ENCODE measurements at places on chromosomes 1 and 21.

GRCh38 chr1:69230208-69230607 lies 337.5 kb upstream of the LRRC7 start:
- no peak for DNase-seq

DNA sequence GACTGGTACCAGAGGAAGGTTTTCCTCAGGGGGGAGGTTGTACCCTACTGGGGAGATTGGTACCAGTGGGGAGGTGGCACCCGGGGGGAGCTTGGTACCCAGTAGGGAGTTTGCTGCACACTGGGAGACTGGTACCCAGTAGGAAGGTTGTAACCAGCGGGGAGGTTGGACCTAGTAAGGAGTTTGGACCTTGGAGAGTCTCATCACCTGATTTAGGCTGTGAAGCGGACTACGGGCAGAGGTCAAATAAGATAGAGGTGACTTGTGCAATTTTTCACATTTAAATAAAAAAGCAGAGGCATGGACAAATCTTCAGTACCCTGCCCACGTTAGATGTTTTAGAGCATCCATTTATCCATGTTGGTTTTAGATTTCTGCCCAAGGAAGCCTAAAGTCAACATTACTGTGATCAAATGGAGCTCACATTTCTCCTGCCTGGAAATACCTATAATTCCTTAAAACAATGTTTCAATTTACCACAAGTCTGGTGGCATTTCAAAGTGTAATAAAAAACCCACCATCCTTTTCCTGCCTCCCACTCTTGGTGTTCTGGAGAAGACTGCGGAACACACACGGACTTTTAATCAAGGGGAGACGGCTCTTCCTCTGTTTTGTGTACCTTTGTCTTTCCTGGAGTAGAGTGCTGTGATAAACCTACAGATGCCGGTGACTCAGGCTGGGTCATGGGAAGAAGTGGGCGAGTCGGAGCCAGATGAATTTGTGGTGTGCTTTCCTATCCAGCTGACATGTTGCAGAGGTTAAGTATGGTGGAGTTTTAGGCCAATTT lies 36.2 kb upstream of the MRPS6 start:
- no peak for DNase-seq

GRCh38 chr1:28370239-28371009 lies 884 bp downstream of the PHACTR4 start:
- DNase-seq: peak; percentile 2

DNA sequence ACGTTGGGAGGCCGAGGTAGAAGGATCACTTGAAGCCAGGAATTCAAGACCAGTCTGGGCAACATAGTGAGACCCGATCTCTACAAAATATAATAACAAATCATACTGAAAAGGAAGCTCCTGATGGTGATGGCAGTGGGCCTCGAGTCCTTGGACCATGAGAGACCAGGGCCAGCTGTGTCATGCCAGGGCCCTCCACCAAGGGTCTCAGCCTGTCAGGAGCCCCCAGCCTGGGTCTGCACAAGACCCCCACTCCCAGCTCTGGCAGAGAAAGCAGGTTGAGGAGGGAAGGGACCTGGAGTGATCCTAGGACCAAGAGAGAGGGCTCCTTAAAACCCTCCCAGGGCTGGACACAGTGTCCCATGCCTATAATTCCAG lies 6.7 kb upstream of the CTRC start:
- DNase-seq: no peak

DNA sequence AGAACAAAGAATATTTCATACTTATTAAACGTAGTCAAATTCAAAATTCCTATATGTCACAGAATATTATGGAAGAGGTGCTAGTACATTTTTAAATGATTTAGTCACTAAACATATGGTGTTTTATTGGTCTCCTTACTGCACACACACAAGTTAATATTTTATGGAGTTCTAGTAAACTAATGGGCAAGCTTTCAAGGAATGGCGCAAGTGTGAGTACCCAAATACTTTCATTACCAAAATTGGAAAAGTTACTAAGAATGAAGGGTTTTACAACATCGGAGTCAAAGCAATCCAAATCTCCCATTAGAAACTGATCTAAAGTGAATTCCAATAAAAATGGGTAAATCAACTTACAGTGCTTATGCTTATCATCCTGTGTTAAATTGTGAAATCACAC lies 921.9 kb downstream of the ADGRL2 start:
- no peak for DNase-seq

- DNase-seq: no peak
These were observed 82.8 kb upstream of the LRRC8D start for GRCh38 chr1:89737985-89738510.

DNA sequence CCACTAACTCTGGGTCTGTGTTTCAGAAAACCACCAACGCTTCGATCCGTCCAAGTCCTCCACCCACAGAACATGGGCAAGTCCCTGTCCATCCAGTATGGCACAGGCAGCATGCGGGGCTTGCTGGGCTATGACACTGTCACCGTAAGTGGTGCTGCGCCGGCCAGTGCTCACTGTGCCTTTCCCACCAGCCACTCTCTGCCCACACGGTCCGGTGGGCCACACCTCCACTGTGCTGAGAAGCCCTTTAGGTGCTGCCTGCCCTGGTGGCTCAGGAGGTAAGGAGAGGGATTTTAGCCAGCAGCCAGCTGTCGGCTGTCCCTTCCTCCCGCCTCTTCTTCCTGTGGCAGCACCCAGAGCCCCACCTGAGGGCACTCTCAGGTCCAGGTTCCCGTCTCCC lies 33.9 kb downstream of the PROK1 start:
- DNase-seq: no peak

- DNase-seq: no peak
These were observed 24.7 kb upstream of the IGSF5 start for GRCh38 chr21:39720126-39720778.

GRCh38 chr1:84632137-84632536 lies 57.9 kb upstream of the CTBS start:
- no peak for DNase-seq

DNA sequence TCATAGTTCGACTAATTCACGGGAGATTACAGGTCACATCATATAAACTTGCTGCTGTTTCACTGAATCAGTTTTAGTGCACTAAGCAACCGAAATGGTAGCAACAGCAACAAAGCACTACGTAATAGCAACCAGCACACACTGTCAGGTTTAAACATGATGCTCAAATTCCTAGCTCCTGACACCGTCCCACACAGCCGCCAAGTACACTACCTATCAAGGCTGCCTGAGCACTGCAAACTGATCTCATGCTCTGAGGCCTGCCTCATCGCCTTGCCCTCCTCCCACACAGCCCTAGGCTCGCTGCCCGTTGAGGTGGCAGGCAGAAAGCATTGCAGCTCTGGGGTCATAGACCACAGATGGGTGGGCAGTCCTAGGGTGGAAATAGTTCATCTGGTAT lies 12.4 kb downstream of the LAMC2 start:
- DNase-seq: no peak

- DNase-seq: no peak
These were observed 15.5 kb upstream of the SERINC2 start for GRCh38 chr1:31397360-31398095.

- DNase-seq: no peak
These were observed at the start of gene PLPPR4 for GRCh38 chr1:99264201-99265021. Gene PLPPR4 (plus strand): TSS chr1:99264492. CDS start chr1:99264594, 102 bp downstream.

GRCh38 chr1:234530672-234531071 lies 51.7 kb upstream of the TARBP1 start:
- no peak for DNase-seq

- DNase-seq: no peak
These were observed 70.2 kb upstream of the KCND3 start for GRCh38 chr1:112059679-112060078.

- DNase-seq: no peak
These were observed 17.8 kb downstream of the VPS26C start for GRCh38 chr21:37249112-37249904.

GRCh38 chr1:184890539-184890973 lies 83.8 kb downstream of the NIBAN1 start:
- DNase-seq: no peak

DNA sequence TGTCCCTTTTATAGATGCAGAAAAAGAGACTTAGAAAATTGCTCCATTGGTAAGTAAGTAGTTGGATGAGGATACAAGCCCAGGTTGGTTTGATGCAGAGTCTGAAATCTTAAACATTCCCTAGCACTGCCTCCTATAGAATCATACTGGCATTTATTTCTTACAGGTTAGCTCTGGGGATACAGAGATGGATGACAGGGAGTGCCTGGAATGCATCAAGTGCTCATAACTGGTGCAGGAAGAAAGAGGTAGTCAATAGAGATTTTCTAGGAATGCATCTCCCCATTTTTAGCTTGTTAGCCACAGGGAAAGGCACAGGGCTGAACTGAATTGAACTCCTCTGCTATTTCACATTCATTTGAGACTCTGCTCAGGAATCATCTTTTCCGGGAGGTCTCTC lies 269.0 kb upstream of the USP24 start:
- DNase-seq: no peak

DNA sequence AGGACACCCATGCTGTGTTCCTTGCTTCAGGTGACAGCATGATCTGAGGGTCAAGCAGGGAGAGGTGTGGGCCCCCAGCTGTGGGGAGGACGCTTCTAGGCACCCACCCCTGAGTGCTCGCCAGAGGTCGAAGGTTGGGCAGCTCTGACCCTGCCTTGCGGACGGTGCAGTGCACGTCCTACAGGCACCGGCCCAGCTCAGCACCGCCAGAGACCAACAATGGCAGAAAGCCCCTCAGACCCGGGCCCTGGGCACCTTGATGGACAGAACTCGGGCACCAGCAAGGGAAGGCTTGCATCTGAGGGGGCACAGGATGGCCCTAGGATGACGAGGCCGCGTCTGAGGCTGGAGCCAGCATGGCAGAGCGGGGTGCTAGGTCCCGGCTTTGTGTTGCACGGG lies 24.7 kb downstream of the NADK start:
- DNase-seq: no peak

DNA sequence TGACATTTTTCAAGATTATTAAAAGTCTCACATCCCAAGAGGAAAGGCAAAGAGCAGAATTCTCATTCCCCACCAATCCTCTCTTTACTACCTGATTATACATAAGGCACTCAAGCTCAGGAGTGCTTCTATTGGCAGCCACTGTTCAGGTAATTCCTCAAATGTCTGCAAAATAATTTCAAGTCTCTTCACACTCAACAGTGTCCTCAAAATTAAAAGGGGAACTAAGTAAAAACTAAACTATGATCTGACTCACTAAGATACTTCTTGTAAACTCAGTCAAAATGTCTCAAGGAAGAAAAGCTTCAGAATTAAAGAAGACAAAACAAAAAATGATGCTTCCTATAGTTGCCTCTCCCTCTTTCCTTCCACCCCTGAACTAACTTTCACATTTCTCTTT lies 135.6 kb downstream of the GPATCH2 start:
- DNase-seq: no peak

GRCh38 chr1:22206551-22207125 lies 63.7 kb upstream of the WNT4 start:
- DNase-seq: no peak

DNA sequence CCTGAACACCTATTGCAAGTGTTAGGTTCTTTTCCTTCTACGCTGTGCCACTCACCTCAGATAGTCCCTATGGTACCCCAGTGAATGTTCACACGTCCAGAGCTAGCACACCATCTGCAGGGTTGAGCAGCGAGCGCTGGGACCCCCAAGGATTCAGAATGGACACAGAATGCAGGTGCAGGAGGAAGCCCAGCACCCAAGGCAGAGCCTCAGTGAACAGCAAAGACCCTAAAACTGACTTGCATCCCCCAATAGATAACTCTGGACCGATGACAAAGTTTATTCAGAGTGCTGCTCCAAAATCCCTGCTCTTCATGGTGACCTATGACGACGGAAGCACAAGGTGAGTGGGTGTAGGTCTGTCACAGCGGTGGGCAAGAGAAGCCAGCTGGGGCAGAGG lies 15.1 kb upstream of the MX2 start:
- no peak for DNase-seq

GRCh38 chr1:93419344-93419743 lies 28.6 kb upstream of the FNBP1L start:
- DNase-seq: no peak

DNA sequence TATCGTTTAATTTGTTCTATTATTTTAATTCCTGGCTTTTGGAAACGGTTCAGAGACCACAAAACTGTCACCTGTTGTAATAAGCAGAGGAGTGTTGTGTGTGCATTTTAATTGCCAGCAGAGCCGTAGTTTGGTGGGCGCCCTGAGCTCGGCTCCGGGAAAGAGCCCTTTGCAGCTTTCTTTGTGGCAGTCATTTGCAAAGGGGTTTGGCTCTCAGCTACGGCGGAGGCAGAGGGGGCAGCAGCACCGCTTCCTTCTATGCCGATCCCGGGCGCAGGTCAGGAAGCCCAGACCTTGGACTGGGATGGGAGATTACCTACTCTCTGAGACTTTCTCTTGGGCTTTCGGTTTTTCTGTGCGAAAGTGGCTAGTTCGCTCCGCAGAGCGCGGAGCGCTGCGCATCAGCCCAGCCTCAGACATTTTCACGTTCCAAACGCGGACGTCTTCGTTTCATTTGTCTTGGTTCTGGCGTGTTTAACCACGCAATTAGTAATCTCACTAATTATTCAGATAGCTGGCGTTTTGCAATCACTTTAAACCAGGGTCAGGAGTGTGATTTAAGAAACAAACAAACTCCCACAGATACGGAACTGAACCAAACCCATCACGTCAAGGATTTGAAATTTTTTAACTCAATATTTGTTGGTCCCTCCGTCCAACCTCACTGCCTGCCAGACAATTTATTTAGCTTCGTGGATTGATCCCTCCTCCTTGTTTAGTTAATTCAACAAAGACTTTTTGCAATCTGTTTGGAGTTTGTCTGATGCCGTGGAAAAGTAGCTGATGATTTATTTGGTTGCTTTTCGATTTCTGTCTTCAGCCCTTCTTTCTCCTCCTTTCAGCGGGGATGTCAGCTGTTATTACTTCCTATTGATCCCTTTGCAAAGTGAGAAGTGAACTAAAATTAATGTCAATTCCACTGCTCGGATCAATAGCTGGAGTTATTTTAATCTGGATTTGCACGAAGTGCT lies 3.9 kb downstream of the RNF220 start:
- no peak for DNase-seq

DNA sequence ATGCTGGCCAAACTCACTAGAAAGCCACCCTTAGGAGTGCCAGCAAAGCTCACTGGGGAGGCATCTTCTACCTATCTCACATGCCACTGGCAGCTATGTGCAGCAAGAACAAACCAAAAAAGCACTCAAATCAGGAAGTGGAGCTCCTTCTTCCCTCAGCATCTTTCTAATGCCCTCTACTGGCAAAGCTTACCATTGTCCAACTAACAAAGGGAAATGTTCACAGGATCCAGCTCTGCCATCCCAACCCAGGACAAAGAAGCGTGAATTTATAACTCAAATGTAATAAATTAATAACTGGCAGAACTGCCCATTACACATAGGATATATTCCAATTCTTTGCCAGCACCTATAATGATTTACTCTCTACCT lies 38.9 kb downstream of the LEPR start:
- DNase-seq: no peak

GRCh38 chr1:63622849-63623566 lies 29.8 kb downstream of the PGM1 start:
- no peak for DNase-seq

DNA sequence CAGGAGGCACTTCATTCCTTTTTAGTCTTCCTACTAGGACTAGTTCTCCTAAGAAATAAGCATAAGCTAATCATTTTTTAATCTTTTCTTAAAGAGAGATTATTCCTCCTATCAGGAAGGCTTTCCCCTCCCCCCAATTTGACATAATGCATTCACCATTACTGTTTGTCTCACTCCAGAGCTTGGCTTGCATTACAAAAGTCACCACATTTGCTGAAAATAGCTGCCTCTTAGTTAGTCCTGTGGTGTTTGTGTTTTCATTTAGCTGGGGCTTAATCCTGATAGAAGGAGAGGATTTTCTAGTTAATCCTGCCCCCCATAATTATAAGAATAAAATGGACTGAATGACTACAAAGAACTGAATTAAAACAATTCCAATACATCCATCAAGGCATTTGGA lies 307.1 kb upstream of the RRP15 start:
- no peak for DNase-seq

- DNase-seq: no peak
These were observed 65.4 kb downstream of the PBX1 start for GRCh38 chr1:164624400-164624799.

All from stimulated activated CD8-positive, alpha-beta memory T cell treated with anti-CD3 and anti-CD28 coated beads, Interleukin-4, amount 100 ng/mL, for 4 hours (primary cell).